ENCODE measurements at places on chromosomes 2 and 18.

GRCh38 chr2:27727257-27727656 is 44.3 kb upstream of the MRPL33 start:
- no peak for DNase-seq

- no peak for DNase-seq
These were observed 65.7 kb upstream of the PPM1B start for GRCh38 chr2:44102790-44103562.

DNA sequence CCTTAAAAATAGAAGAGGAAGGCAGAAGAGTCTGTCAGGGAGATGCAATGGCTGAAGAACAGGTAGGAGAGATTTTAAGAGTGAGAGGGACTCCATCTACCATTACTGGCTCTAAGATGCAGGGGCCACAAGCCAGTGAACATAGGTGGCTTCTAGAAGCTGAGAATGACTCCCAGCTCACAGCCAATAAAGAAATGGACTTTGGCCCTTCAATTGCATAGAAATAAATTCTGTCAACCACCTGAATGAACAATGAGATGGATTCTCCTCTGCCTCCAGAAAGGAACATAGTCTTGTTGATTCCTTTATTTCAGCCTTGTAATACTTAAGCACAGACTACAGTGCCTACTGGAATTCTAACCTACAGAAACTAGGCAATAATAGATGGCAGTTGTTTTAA is 603.3 kb upstream of the NXPH2 start:
- no peak for DNase-seq

DNA sequence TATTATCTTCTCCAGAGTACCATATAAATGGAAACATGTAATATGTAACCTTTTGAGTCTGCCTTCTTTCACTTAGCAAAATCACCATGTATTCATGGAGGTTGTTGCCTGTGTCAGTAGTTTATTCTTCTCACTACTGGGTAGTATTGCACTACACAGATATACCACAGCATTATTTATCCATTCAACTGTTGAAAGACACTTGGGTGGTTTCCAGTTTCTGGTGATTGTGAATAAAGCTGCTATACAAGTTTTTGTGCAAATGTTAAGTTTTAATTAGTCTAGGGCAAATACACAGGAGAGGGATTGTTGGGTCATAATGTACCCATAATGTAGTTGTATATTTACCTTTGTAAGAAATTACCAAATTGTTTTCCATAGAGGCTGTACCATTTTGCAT is 29.6 kb upstream of the RPRD1A start:
- no peak for DNase-seq

DNA sequence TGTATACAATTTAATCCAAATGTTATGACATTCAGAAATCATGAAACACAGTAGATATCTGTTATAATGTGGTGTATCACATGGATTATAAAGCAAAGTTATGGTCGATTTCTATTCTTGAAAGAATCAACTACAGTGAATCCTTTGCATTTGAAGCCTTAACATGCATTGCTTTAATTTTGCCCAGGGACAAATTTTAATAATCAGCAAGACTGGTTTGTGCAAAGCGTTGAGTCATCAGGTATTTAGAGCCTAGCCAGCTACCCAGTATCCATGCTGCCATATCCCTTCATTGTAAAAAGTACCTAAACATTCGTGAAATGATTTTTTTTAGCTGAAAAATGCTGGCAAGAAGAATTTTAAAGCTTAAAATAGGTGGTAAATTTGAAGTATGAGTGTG is 8.9 kb upstream of the SPDYA start:
- no peak for DNase-seq

GRCh38 chr2:146806364-146807005 is 1038.3 kb upstream of the ACVR2A start:
- no peak for DNase-seq

- DNase-seq = no peak
These were observed 345.1 kb downstream of the DYSF start for GRCh38 chr2:71798266-71799012.

DNA sequence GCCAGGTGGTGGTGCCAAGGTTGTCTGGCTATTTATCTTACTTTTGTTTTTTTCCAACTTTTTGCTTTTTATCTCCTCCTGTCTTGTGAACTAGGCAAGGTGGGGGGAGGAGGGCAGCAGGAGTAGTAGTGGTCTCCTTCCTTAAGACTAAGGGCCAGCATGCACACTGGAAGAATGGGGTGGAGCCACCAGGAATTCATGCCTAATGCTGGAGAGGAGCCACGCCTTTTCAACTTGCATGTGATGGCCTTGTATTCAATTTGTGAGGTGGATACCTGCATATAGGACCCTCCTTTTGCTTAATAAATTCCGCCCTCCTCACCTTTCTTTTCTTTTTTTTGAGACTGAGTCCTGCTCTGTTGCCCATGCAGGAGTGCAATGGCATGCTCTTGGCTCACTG is 37.6 kb upstream of the CLASP1 start:
- no peak for DNase-seq

DNA sequence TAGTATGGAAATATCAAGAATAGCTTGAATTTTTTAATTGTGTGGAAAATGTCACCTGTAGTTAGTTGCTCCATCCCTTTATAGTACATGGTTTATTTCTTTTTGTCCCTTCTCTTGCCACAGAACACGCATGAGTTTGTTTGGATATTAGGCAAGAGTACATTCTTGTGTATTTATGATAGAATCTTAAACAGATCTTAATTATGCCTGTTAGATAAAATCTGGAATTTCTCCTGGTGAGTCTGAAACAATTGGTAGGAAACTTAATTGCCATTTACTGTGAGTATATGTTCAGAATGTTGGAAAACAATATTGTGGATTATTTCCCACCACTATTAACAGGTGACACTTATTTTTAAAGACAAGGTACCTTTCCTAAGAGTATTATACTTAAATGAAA is 30.2 kb upstream of the CABYR start:
- DNase-seq = no peak

DNA sequence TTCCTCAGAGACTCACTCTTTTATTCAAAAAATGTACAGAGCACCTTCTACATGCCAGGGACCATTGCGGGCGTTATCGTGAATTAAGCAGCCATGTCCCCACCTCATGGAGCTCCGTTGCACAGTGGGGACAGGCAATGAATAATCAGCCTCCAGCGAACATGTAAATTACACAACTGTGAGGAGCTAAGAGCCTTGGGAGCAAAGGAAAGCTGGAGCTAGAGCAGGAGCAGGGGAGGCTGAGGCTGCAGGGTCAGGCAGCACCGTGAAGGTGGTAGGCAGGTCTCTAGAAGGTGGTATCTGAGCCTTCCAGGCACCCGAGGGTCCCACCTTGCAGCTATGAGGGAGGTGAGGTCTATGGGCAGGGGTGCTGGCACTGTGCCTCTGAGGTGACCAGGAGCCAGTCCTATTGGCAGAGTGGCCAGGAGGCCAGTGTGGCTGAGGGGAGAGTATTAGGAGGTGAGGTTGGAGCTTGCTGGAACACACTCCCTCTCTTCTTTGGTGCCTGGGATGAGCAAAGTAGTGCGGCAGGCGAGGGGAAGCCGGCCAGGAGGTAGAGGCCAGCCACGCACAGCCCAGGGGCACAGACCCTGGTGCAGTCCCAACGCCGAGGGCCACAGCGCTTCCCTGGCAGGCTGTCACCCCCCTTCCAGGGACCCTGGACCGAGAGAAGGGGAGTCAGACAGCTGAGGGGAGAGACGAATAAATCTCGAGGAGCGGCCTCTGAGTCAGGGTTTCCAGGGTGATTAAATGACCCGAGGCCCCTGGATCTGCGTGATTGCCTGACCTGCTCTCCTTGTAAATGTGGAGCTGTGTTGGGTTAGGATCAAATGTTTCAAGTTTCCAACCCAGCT is 167.3 kb downstream of the SEPTIN10 start:
- no peak for DNase-seq

- no peak for DNase-seq
These were observed 9.2 kb downstream of the RAB10 start for GRCh38 chr2:26043109-26043508.

DNA sequence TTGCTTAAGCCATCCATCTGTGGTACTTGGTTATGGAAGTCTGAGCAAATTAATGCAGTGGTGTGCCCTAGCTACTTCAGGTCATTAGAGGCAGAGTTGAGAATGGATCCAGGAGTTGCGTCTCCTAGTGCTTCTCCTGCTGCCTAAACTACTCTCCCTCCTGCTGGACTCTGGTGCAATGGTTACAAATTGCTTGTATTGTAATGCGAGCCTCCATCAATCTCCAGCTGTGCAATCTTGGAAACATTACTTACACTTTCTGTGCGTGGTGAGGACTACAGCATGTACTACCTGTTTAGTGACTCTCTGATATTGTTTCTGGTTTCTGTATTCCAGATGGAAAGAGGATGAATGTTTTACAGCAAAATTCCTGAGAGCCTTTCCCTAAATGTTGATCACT is 119.0 kb upstream of the CYRIA start:
- no peak for DNase-seq

- DNase-seq = no peak
These were observed 1350.2 kb upstream of the FAM98A start for GRCh38 chr2:34949316-34949715.

DNA sequence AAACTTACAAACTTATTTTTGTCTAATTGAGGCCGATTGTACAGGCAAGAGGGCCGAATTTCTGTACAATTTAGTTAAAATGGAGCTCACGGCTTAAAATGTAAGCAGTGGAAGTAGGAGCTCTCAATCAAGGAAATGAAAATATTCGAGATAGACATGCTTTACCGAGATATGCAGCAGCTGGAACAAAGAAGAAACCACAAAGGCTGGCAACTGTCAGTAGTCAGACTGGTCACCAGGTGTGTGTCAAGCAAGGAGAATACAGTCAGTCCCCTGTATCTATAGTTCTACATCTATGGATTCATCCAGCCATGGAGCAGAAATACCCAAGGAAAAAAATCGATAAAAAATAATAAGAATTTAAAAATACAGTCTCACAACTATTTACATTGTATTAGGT is 122.6 kb downstream of the WDSUB1 start:
- no peak for DNase-seq

DNA sequence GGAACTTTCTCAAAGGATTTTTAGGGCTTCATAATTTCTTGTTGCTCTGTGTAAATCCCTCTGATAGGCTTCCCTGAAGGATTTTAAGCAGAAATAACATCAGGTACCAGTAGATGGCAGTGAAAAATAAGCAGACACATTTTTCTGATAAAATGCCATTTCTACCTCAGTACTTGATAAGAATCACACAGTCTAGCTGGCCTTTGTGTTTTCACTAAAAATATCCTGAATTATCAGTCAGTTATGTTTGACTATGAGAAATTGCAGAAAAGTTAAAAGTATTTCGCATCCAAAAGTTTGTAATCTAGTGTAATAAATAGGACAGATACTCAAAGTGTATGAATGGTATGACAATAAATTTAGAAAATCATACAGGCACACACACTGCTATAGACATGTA is 68.7 kb downstream of the DNAJC10 start:
- DNase-seq = no peak

DNA sequence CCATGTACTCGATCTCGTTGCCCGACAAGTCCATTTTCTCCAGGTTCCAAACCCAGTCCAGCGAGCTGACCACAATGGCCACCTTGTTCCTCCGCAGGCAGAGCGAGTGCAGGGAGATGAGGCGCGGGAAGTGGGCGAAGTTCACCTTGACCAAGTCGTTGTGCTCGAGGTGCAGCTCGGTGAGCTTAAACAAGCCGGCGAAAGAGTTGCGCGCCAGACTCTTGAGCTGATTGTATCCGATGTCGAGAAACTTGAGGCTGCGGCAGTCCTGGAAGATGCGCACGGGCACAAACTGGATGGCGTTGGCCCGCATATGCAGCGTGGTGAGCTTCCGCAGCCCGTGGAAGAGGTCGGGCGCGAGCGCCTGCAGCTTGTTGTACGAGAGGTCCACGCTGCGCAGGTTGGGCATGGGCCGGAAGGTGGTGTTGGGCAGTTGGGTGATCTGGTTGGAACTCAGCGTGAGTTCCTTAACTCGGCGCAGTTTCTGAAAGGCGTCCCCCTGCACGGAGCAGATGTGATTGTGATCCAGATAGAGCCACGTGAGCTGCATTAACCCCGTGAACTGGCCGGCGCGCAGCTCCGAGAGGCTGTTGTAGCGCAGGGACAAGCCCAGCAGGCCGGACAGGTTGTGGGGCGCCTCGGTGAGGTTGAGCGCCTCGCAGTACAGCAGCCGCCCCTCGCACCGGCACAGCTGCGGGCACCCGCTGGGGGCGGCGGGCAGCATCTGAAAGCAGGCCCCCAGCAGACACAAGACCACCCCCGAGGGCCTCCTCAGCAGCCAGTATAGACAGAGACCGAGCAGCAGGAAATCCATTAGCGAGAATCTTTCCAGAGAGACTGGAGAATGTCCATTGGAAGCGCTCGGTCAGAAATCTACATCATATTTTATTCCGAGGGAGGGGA is 1.3 kb downstream of the LRRTM1 start:
- no peak for DNase-seq

- no peak for DNase-seq
These were observed 114.6 kb upstream of the CD302 start for GRCh38 chr2:159912580-159912979.

DNA sequence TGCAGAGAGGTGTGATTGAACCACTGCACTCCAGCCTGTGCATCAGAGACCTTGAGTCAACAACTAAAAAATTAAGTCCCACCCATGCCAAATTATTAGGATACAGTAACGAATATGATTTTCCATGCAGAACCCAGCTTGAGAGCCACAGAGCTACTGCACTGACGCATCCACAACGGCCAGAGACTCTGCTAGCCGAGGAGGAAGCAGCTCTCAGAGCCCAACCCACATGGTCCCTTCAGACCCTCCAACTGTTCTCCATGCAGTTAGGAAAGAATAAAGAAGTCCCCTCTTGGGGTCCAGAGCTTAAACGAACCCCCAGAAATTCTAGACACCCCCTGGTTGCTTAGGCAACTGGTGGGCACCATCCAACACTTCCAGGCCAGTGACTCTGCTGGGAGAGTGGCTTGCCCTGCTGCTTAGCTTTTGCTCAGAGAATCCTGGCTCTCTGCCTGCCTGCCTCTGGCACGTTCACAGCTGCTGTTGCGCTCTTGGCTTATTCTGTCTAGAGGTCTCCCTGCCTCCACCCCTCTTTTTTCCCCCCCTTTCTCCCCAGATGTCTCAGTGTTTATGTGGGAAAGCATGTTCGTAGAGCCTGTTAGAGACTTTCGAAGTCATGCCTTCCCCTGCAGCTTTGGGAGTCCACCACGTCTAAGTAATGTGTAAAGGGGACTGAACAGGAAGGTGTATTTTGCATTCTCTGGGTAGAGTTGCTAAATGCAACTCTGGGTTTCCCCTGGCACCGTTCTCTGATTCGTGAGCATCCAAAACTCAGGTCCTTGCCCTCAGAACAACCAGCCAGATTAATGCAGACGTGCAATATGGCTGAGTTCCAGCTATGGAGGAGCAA is 26.0 kb upstream of the SP3 start:
- no peak for DNase-seq

- no peak for DNase-seq
These were observed 117.7 kb downstream of the B3GNT2 start for GRCh38 chr2:62313449-62314227.

GRCh38 chr2:32485399-32485798 is 128.6 kb downstream of the BIRC6 start:
- no peak for DNase-seq

Measured in stimulated activated CD8-positive, alpha-beta memory T cell treated with anti-CD3 and anti-CD28 coated beads, Interleukin-15, amount 100 ng/mL, for 1 hour (primary cell).